ENCODE measurements at places on chromosomes 12 and 14. TPM values are rescaled to one million over a fixed set of nuclear protein-coding genes. Genes with fewer than 3 reads are reported as not detected.

- DNase-seq = no peak
- H3K4me1 ChIP-seq = no peaks in the 10 kb centered on the region
- no peaks in the 10 kb centered on the region for H3K36me3 ChIP-seq
- H3K4me3 ChIP-seq = no peak overlapping the region
- H3K27ac ChIP-seq = no peak overlapping the region
- no peaks in the 10 kb centered on the region for H3K27me3 ChIP-seq
Measured at GRCh38 chr12:75196865-75197264, 12.8 kb downstream of the KCNC2 start.

Gene ART4
- 21.5 TPM for total RNA-seq

Gene TSPAN8
- total RNA-seq = not detected

Gene ARHGAP9
- 226 TPM for total RNA-seq

DNA sequence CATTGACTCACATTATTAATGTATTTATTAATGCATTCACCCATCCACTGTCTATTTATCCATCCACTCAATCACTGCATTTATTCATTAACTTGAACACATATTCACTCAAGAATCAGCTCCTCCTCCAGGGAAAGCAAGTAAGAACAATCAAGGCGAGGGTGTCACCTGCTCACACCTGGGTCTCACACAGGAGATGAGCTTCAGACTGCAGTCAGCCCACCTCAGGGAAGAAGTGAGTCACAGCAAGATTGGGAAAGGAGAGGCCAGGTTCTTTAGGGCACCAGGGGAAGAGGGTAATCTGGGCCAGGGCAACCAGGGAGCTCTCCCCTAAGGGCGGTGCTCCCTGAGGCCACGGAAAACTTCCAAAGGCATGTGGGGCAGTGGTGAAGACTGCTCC is 367.3 kb downstream of the BCL11B start:
- no peaks in the 10 kb centered on the region for H3K27me3 ChIP-seq
- no peak for DNase-seq
- H3K27ac ChIP-seq = no peak overlapping the region
- H3K4me3 ChIP-seq = no peak overlapping the region

DNA sequence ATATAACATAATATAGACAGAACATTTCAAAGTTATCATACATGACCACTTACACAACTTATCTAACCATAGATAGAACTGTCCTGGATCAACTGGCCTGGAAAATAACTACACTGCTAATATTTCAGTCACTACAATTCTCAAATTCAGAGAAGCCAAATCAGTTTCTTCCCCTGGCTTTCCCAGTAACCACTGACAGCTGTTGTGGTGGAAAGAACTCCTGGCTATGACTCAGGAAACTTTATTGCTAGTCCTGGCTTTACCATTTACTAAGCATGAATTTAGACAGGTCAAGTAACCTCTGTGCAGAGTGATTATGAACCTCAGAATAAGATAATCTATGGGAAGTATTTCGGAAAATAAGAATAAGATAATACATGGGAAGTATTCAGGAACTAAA is 244.9 kb upstream of the DIO2 start:
- no peak for DNase-seq
- no peak overlapping the region for H3K27ac ChIP-seq
- H3K4me1 ChIP-seq = no peaks in the 10 kb centered on the region
- no peaks in the 10 kb centered on the region for H3K36me3 ChIP-seq
- no peaks in the 10 kb centered on the region for H3K27me3 ChIP-seq

GRCh38 chr14:104247336-104248202 is 109.2 kb downstream of the KIF26A start:
- H3K36me3 ChIP-seq = no peaks in the 10 kb centered on the region
- no peak overlapping the region for H3K4me3 ChIP-seq
- no peaks in the 10 kb centered on the region for H3K4me1 ChIP-seq
- H3K27ac ChIP-seq = no peak overlapping the region
- H3K27me3 ChIP-seq = no peaks in the 10 kb centered on the region
- peak; percentile 65 for DNase-seq

Gene FOXN4
- not detected for total RNA-seq

- H3K27me3 ChIP-seq = no peaks in the 10 kb centered on the region
- no peak for DNase-seq
- peaks cover 35% of the 10 kb centered on the region for H3K36me3 ChIP-seq
Measured at GRCh38 chr14:105282098-105282725, 18.6 kb downstream of the BRF1 start.

- H3K4me3 ChIP-seq = no peak overlapping the region
- H3K27ac ChIP-seq = no peak overlapping the region
- DNase-seq = no peak
- H3K36me3 ChIP-seq = no peaks in the 10 kb centered on the region
Measured at GRCh38 chr12:94690198-94690771, 39.9 kb upstream of the TMCC3 start.

Gene TSPAN19
- 1.1 TPM for total RNA-seq

- no peak for DNase-seq
- H3K36me3 ChIP-seq = no peaks in the 10 kb centered on the region
- no peaks in the 10 kb centered on the region for H3K4me1 ChIP-seq
- no peak overlapping the region for H3K27ac ChIP-seq
- no peaks in the 10 kb centered on the region for H3K27me3 ChIP-seq
Measured at GRCh38 chr14:65555358-65555757, 142.8 kb downstream of the FUT8 start.

Gene SMCO2
- total RNA-seq = not detected

- no peak for DNase-seq
- peak within 1 kb of the TSS; percentile 93 for H3K4me3 ChIP-seq
- H3K27ac ChIP-seq = peak within 1 kb of the TSS; percentile 96
- H3K27me3 ChIP-seq = no peaks in the 10 kb centered on the region
- H3K4me1 ChIP-seq = no peaks in the 10 kb centered on the region
Measured at GRCh38 chr14:67241411-67242167, at the start of gene PALS1. PALS1 (plus strand) TSS chr14:67241435; CDS start chr14:67279171, 37,736 bp downstream.

DNA sequence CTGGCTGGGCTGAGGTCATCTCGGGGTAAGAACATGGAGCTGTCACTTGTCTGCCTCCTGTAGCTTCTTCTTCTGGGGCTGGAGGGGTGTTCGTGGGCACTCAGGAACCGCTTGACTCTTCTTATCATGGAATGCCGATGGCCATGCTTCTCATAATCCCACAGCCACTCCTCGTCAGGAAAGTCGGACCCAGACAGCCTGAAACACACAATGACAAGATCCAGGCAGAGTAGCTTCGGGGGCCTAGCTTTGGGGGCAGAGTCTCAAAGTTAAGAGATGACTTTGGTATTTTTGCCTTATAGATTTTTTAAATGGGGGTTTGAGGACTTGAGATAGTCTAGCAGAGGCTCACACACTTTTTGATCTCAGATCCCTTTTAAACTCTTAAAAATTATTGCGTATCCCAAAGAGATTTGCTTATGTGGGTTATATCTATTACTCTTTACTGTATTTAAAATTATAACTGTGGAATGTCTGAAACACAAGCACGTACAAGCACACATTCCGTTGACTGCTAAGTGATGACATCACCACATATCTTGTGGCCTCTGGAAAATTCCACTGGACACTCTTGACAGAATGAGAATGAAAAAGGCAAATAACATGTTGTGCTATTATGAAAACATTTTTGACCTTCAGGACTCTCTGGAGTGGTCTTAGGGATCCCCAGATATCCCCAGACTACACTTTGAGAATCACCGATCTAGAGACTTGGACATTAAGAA is 43.3 kb downstream of the BEST3 start:
- no peaks in the 10 kb centered on the region for H3K4me1 ChIP-seq
- no peak for DNase-seq
- no peaks in the 10 kb centered on the region for H3K27me3 ChIP-seq
- no peak overlapping the region for H3K4me3 ChIP-seq
- H3K36me3 ChIP-seq = no peaks in the 10 kb centered on the region

DNA sequence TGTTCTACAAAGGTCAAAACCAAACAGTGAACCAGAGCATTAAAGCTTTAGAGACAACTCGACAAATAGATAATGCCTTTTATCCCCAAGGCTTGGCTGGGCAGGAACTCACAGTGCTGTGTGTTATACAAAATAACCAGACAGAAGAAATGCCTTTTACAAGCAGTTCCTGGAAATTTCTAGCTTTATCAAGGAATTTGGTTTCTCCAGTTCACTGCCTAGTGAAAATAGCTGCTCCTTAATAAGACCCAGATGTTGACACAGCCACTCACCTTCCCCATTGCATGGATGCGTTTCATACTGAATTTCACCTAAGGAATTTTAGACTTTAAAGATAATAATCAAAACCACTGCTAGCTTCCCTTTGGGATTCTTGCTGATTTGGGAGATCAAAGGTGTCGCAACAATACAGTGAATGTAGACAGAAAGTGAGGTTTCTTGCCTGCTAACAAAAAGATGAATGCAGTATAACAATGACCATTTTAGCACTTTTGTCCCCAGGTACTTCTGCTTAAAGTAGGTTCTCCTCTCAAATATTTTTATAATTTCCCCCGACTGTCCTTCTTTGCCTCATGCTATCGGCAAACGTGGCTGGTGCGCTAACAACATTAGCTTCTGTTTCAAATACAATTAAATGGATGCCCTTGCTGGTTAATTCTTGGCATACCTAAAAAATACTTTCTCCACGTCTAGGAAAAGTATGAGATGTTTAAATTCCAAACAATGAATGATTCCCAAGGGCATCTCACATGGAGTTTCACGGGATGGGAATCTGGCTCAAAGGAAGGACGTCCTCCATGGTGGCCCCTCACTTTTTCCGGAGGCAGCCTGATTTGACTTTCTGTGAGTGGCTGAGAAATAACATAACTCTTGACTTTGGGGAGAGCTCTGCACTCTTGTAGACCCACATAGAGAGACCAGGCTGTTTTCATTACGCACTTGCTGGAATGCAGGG is 162.4 kb downstream of the C12orf75 start:
- H3K27me3 ChIP-seq = no peaks in the 10 kb centered on the region
- H3K4me1 ChIP-seq = no peaks in the 10 kb centered on the region
- no peaks in the 10 kb centered on the region for H3K36me3 ChIP-seq
- no peak overlapping the region for H3K27ac ChIP-seq
- DNase-seq = no peak

Gene PLXNC1
- 82.8 TPM for total RNA-seq

- no peak overlapping the region for H3K27ac ChIP-seq
- DNase-seq = no peak
- no peaks in the 10 kb centered on the region for H3K27me3 ChIP-seq
Measured at GRCh38 chr14:32224737-32225377, 21.8 kb upstream of the RNU6-8 start.

Gene ADCY6
- 10.3 TPM for total RNA-seq

Gene TXNDC16
- total RNA-seq = 14.4 TPM

DNA sequence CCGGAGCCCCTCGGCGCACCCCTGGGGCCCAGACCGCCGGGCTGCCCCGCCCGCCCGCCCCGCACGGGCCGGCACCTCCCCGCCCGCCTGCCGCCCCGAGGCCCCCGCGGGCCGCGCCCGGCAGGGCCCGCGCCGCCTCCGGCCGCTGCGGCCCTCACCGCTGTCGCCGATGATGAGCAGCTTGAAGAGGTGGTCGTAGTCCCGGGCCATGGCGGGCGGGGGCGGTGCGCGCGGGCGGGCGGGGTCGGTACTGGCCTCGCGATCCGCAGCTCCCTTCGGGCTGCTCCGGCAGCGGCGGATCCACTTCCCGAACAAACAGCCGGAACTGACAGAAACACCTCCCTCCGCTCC is at the start of gene RAB35:
Gene RAB35, minus strand, starts transcription at position 313 of the 351 bp plus-strand sequence. Its CDS starts 103 bp downstream, at position 210.
- H3K36me3 ChIP-seq = peaks cover 22% of the 10 kb centered on the region
- H3K4me3 ChIP-seq = peak within 1 kb of the TSS; percentile 89
- no peak for DNase-seq
- no peaks in the 10 kb centered on the region for H3K27me3 ChIP-seq

DNA sequence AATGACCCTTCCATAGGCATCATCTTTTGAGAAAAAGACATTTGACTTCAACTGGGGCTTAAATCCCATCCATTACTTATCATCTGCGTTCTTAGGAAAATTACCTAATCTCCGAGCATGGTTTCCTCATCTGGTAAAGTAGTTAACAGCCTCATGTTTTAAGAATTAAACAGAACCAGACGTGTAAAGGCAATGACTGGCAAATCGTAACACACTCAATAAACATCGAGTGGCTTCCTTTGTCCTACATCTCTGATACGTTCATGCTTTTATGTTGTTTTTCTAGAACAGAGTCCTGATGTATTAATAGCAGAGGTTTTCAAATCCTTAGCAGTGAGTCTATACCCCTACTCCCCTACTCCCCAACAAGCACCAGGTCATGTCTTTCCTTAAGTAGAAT is 189.7 kb upstream of the RGS6 start:
- H3K4me1 ChIP-seq = peaks cover 7% of the 10 kb centered on the region
- DNase-seq = no peak
- peaks cover 30% of the 10 kb centered on the region for H3K36me3 ChIP-seq

DNA sequence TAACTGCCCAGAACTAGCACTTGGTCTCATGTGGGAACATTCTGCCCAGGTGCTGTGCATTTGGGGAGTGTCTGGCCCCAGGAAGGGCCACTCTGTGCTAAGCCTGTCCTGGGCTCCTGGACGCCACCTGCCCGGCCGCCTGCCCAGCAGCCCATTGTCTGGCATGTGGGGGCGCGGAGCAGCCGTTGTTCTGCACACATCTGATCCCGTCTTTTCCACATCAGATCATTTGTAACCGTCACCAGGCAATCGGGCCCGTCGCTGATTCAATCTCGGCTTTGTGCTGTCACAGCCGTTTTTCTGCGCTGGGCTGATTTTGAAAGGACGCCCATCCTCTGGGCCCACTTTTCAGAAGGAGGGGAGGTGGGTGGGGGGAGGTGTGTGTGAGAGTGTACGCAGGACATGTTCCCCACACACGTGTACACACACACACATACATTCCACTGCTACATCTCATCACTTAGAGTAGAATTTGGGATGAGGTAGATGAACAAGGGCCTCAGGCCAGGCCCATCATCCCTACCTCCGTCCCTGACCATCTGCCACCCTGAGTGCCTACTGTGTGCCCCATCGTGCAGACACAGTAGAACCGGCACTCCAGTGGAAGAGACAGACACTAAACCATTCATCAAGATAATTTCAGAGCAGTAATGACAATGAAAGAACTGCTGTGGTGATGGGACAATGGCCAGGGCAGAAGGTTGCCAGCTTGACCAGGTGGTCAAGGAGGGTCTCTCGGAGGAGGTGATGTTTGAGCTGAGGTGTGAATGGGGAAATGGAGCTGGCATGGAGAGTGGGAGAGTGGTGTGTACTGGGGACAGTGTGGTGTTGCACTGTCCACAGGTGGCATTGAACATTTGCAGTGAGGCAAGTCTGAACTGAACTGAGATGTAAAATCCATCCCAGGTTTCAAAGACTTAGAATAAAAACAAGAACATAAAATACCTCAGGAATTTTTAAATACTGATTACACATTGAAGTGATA is 19.0 kb downstream of the FAM222A start:
- H3K36me3 ChIP-seq = no peaks in the 10 kb centered on the region
- H3K4me3 ChIP-seq = no peak overlapping the region
- DNase-seq = peak; percentile 44
- peaks cover 29% of the 10 kb centered on the region for H3K27me3 ChIP-seq

DNA sequence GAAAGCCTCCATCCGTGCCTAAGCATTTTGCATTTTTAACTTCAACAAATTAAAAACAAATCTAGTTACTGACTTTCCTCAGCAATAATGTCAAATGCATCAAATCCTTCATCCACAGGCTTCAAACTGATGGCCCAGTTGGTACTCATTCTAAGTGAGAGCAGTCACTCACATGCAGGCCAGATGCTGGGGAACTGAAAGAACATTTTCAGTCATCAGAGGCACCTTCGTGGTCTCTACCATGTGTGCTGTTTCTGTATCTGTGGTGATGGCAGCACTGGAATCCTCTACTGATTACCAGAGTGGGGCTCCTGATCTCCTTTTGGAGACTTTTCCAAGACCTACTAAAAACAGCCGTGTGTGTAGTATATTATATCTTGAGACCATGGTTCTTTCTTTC is 145.2 kb downstream of the PRIMA1 start:
- no peak overlapping the region for H3K4me3 ChIP-seq
- H3K4me1 ChIP-seq = no peaks in the 10 kb centered on the region
- no peak overlapping the region for H3K27ac ChIP-seq
- H3K36me3 ChIP-seq = no peaks in the 10 kb centered on the region
- no peaks in the 10 kb centered on the region for H3K27me3 ChIP-seq

Gene SSTR1
- 0.17 TPM for total RNA-seq

Gene KRT75
- total RNA-seq = not detected

Measured in spleen (tissue), 13 donors.